ENCODE measurements at places on chromosomes 3 and 15.

GRCh38 chr3:10577486-10577885 is 72.1 kb upstream of the ATP2B2 start:
- DNase-seq: no peak

DNA sequence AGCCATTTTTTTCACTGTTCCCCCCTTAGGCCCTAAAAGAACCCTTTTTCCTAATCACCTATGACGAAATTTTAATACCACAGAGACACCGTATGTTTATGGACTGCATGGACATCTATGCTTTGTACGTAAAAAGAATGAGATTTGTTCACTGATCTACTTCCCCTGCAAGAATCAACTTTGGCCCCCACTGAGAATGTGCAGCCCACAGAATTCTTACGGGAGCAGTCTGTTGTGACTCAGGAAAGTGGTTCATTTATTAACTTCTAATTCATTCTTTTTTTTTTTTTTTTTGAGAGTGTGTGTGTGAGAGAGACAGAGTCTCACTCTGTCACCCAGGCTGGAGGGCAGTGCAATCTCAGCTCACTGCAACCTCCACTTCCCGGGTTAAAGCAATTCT is 17.6 kb downstream of the EIF4E3 start:
- DNase-seq: no peak

DNA sequence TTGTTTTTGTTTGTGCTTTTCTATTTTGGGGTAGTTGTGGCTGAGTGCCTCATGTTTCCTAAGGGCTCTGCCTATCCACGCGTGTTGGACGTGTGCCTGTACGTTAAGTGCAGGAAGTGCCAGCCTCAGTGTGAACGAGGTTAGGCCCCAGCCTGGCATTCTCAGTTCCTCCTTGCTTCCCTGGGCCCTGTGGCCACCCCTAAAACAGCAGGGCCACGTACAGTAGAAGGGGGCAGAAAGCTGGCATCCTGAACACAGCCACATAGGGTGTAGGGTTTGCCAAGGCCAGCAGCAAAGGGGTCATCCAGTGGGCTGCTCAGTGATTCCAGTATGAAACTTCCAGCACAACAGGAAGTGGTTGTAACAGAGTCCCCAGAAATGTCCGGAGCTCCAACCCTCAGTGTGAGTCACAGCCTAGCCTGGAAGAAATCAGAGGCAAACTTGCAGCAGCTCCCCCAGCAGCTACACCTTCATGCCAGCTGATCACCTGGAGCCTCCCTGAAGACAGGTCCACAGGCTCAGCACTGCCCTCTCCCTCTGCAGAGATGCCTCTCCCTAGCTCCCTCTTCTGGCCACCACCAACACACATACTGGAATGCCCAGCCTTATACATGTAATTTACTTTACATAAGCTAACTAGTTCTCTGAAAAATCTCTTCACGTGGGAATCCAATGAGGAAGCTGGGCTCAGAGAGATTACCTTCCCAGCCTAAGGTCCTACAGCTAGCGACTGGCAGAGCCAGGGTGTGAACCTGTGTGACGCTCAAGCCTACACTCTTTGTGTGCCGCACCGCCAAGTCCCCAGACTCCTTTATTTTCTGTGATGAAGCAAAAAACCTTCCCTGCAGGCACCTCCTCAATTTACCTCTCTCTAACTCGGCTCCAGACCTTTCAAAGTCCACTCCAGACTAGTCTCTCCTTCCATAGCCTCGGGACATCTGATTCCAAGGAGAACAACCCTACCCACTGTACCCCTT is 26.6 kb downstream of the ILDR1 start:
- no peak for DNase-seq

DNA sequence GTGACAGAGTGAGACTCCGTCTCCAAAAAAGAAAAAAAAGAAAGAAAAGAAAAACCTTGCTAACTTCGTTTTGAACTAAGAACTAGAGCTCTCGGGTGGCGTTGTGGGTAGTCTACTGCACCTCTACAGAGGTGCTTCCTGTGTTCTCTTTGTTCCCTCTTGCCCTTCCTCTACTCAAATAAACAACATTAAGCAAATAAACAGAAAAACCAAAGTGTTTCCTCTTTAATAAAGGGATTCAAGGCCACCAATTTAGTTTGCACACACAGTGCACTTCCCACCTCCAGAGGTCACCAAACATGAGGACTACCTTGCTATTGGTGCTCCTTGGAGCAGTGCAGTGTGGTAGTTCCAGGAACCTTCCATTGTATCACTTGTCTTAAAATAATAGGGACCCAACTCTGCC is 354.2 kb upstream of the TBL1XR1 start:
- no peak for DNase-seq

DNA sequence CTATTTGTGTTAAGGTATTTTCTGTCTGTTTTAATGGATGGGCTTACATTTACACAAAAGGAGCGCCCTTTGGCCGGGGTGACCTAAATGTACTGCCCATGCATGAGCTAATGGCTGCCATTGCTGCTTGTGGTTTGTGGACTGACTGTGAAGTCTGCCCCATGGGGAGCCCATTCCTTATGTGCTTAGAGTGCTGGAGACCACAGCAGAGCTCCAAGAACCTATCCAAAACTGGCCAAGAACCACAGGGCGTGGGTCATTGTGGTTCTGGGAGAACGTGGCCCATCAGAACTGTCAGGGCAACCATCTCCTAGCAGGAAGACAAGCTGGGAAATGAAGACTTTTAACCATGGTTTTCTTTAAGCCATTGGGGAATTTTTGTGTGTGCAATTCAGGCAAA is 105.3 kb downstream of the CHDH start:
- no peak for DNase-seq

GRCh38 chr3:127469760-127470159 is 120.8 kb downstream of the TPRA1 start:
- DNase-seq: no peak

DNA sequence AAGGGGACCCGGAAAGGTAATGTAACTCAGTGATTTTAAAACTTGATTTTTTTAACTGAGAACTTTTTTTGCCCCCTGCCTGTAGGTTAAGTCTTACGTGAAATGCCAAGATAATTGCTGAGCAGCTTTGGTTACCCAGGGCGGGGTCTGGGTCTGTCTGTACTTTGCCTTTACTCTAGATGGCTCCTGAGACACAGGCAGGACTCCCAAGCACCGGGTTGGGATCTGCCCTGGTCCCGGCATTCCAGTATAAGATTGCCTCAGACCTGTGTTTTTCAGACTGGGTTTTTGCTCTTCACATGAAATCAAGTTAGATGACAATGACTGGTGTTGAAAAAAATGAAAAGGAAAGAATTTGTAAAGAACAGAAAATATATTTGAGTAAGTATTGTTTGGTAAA is 40.3 kb downstream of the WDR76 start:
- DNase-seq: no peak

All from activated CD4-positive, CD25-positive, alpha-beta regulatory T cell treated with anti-CD3 and anti-CD28 coated beads, Interleukin-2, amount 50 U/mL, for 72 hours (primary cell).